ENCODE measurements at places on chromosomes 12 and 14.

DNA sequence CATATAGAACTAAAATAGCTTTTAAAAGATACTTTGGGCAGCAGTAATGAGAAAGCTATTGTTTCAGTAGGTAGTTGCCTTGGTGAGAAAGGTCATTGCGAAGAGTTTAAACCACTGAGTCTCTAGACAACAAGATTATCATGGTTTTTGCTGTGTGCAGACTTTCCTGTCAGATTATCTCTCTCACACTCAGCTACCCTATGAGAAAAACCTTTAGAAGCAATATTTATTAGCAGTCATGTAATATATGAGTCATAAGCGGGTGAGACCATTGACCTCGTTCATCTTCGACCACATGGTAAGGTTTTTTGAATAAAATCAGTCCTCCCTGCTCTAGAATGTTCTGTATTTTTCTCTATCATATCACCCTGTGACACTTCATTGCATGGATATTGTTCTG lies 59.9 kb downstream of the GPR65 start:
- DNase-seq = no peak

DNA sequence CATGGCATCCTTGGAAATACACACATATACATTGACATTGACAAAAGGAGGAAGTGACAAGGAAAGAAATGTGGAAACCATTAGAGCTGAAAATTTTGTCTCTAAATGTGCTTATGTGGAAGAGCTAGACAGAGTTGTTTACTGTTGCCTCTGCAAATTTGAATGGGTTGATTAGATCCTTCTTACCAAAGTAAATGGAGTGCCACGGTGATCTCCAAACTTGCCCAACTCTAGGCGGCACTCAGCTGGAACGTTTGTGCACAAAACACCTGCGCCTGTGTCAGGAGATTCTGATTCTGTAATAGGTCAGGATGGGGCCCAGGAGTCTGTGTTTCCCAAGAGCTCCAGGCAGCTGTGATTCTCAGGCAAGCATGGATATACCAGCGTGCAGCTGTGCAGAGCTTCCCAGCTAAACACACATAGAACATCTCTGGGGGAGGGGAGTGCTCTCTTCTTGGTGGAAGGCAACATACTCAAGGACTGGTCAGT lies 77.8 kb upstream of the BDKRB2 start:
- DNase-seq = no peak

GRCh38 chr12:123120452-123121166 lies 30.3 kb downstream of the PITPNM2 start:
- DNase-seq = no peak

DNA sequence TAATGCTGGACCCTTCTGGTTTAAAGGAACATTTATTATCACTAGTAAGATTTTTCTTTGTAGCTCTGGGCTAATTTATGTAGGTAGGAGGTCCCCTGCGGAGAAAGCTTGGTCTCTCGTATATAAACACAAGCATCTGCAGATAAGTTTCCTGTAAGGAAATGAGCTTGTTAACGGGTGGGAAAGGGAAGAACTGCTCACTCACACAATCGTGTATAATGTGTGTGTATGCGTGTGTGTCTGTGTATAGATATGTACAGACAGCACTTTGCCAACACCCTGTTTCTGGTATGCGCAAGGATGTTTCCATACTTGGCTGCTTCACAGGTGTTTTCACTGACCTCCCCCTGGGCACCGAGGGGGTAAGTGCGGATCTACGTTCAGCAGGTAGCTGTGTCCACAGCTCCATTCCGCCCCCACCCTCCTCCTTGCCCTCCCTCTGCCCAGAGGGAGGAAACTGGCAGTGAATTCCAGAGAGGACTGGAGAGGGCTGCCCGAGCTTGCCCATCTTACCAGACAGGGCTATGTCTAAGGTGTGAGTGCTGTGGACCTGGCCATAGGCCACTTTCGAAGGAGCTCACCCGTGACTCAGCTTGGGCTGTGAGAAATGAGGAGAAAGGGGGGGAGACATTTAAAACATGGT lies 65.2 kb downstream of the NINJ2 start:
- no peak for DNase-seq

DNA sequence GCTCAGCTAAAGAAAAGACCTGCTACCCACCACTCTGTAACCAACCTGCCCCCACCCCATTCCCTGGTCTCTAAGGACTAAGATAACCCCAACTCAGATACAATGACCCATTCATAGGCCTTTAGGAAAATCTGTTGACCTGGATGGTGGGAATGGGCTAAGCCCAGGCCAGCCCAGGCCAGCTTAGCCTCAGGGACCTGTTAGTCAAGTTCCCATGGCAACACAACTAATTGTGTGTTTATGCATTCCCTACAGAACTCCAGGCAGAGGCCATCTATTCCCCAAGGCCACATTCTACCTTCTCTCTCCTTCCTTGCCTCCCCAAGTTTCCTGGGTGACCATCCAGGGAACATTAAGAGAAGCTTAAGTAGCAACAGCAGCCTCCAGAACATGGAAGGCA lies 16.1 kb upstream of the KRT8 start:
- DNase-seq = no peak

DNA sequence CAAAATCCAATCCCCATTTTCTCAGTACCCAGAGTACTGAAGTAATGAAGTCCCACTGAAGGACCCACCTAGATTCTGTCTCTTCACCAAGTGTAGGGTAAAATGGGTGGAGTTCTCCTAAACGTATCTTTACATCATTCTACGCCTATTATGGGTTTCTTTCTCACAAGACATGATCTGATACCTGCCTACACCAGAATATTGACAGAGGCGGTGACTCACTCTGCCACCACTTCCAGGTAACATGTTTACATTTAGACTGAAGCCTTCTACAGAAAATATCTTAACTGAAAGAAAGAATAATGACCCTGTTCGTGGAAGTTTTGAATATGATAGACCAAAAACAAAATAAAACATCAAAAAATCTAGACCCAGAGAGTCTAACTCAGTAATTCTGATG lies 89.8 kb downstream of the BTG1 start:
- DNase-seq = no peak

DNA sequence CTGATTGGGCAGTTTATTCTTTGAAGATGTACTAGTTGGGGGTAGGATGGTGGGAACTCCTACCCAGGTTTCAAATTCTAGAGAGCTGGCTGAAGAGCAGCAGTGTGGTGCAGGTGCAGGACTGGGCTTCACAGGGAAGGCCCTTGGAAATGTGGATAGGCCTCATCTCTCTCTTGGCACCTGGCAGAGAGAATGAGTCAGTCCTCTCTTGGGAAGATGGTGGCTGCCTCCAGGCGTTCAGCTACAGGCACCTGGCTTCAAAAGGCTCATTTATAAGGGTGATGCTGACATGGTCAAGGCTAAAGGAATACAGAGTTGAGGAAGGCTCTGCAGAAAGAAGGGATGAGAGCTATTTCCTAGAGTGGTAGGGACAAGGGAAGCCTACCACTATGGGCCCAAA lies 179.7 kb upstream of the VASH1 start:
- DNase-seq = no peak

- DNase-seq = peak; percentile 24
Measured at GRCh38 chr12:130013771-130014484, 110.1 kb upstream of the TMEM132D start.

- no peak for DNase-seq
Measured at GRCh38 chr12:129423041-129423580, 480.7 kb downstream of the TMEM132D start.

- DNase-seq = no peak
Measured at GRCh38 chr14:62674563-62675237, 370.6 kb downstream of the KCNH5 start.

- DNase-seq = peak; percentile 70
Measured at GRCh38 chr14:67666750-67667449, 7.5 kb downstream of the VTI1B start.

All from NCI-H1694 (cell line).